T-helper 17 cell (primary cell): ENCODE measurements at places on chromosomes 6 and 20. TPM values are rescaled to one million over a fixed set of nuclear protein-coding genes. Genes with fewer than 3 reads are reported as not detected.
A peak's percentile ranks its signal among the peaks of the same experiment; 100 is the strongest.

The BHLHE23 gene
- total RNA-seq, result not detected

The ADTRP gene
- total RNA-seq, result 43.4 TPM

The RWDD2A gene
- total RNA-seq, result 1.5 TPM

The PHF1 gene
- total RNA-seq, result 448 TPM

The BPI gene
- total RNA-seq, result not detected

The ADGRF5 gene
- total RNA-seq, result not detected

The ESR1 gene
- 2.4 TPM for total RNA-seq

The POLR3F gene
- total RNA-seq, result 9.8 TPM

GRCh38 chr20:4041748-4042411 lies 26.5 kb upstream of the RNF24 start:
- DNase-seq, result no peak

DNA sequence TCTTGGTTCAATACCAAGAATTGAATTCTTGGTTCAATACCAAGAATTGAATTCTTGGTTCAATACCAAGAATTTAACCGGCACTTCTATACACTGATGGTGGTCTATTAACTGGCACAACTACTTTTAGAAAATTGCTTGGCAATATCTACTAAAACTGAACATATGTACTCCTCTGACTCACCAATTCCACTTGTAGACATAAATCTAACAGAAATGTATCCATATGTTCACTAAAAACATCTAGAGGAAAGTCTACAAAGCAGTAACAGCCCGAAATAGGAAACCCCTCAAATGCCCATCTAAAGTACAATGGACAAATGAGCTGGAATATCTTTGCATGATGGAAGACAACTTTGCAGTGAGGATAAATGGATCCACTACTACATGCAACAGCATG lies 71.9 kb downstream of the KIF16B start:
- DNase-seq, result no peak

DNA sequence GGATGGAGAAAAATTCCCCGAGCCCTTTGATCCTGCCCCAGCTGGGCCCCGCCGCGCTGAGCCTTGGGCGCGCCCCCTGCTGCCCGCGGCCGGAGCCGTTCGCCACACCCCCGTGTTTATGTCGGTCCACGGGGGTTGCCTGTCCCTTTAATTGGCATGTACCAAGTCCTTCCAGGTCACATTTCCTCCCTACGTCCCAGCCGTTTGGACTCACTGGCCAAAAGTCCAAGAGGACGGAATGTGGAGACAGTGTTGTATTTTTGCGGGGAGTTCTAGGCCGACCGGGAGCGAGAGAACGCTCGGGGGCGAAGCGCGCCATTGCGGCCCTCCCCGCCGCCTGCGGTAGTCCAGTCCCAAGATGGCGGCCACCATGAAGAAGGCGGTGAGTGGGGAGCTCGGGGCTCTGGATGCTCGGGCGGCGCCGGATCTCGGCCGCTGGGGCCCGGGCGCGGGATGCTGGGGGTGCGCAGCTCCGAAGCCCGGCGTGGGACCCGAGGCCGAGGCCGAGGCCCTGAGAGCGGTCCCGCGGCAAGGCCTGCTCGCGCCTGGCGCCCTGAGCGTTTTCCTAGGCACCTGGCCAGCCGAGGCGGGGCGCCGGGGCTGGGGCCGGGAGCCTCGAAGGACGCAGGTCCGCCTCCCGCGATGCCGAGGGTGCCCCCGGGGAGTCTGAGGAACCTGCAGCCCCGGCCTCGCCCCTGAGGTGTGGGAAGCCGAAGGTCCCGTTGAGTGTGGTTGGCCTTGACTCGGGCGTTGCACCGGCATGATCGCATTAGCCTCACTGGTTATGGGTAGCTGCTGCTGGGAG lies at the start of gene PFDN4:
PFDN4 (plus strand) TSS at position 345 of the 805 bp plus-strand sequence; CDS start at position 359, 14 bp downstream.
- DNase-seq, result peak; percentile 68

- no peak for DNase-seq
Observed at GRCh38 chr6:109300874-109301273, 81.4 kb downstream of the CD164 start.

GRCh38 chr6:139600919-139601475 lies 226.5 kb upstream of the CITED2 start:
- no peak for DNase-seq

DNA sequence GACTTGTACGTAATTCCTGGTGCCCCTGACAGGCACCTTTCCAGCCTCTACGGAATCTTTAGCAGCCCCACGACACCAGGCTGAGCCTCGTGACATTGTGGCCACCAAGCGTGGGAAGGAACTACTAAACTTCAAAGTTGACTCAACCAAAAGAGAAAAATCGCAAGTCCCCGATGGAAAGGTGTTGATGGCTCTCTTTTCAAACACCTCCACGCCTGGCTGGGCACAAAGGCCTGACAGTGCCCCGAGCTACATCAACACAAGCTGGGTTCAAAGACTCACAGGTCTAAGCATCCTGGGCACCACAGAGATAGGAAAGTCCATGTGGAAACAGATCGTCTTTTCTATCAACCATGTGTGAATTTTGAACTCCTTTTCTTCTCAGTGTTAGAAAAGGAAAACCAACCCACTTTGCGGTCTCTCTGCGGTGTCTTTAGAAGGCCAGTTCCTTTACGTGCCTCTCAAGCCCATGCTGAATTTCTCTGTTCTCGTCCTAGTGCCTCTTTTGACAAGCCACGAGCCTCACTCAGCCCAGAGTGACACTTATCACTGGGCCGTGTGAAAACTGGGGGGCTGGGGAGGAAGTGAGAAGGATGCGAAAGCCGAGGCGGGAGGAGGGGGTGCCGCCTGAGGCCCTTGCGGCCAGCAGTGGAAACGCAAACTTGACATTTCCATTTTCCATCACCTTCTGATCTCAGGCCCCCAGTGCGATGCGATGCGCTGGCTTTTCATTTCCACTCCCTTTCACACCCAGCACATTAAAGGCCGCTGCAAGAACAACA lies 59.4 kb downstream of the GFOD1 start:
- no peak for DNase-seq

DNA sequence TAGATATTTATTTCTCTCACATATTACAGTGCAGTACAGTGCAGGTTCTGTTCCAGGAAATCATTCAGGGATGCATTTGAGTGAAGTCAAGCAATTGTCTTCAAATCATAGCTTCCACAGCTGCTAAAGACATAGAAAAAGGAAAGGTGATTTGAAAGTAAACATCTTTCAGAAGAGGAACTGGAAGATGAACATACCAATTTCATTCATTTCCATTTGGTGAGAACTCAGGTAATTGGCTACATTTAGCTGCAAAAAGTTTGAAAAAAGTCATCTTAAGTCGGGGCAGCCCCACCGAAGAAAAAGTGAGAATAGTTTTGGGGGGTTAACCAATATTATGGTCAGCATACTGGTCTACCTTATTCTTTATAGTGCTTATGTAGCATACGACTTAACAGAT lies 61.4 kb upstream of the IL20RA start:
- DNase-seq, result no peak

DNA sequence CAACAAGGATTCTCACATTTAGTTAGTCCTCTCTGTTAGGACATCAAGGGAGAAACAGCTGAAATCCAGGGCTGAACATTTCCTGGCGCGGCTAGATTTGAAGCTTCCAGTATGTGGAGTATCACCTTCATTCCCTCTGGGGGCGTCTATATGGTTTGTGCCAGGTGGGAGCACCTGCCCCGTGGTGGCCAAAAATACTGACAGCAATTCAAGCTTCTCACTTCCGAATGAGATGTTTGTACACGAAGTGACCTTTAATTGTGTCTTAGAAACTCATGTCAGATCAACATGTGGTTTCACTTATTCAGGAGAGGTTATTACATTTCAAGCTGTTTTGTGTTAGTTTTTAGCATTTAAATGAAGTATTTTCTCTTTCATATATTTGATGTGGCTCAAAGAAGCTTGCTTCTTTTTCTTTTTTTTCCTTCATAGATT lies 67.3 kb upstream of the ZNF217 start:
- DNase-seq, result no peak

DNA sequence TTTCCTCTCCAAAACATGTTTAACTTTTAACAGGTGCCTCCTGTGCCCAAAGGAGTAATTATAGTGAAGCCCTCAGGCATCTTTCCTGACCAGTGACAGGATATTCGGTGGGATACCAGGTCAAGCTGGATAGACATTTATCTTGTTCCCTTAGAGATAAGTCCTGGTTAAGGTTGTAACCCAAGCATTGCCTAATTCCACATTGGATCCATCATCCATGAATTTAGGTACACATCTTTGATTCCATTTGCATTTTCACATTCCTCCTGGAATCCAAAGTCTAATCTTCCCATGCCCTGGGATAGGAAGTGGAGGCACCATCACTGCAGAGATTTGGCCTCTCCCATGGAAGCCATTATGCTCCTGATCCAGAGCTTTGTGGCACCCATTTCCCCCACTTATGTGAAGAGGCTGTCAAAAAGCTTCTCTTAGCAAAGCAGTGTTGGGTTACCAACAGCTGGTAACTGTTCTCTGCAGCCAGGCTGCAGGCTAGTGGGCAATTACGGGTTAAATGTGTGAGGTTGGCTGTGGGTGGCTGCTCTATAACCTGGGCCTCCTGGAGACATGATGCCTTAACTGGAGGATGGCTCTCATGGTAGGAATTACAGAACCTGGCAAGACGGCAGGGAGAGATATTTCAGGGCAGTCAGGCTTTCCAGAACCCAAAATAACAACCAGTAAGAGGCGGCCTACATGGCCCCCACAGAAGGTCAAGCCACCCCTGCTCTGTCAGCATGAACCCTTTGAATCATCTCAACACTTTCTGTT lies 96.9 kb upstream of the VGLL2 start:
- no peak for DNase-seq

- DNase-seq, result no peak
Observed at GRCh38 chr6:40192516-40192915, 258.3 kb upstream of the MOCS1 start.

- DNase-seq, result no peak
Observed at GRCh38 chr20:43467589-43467988, 9.9 kb downstream of the SRSF6 start.

DNA sequence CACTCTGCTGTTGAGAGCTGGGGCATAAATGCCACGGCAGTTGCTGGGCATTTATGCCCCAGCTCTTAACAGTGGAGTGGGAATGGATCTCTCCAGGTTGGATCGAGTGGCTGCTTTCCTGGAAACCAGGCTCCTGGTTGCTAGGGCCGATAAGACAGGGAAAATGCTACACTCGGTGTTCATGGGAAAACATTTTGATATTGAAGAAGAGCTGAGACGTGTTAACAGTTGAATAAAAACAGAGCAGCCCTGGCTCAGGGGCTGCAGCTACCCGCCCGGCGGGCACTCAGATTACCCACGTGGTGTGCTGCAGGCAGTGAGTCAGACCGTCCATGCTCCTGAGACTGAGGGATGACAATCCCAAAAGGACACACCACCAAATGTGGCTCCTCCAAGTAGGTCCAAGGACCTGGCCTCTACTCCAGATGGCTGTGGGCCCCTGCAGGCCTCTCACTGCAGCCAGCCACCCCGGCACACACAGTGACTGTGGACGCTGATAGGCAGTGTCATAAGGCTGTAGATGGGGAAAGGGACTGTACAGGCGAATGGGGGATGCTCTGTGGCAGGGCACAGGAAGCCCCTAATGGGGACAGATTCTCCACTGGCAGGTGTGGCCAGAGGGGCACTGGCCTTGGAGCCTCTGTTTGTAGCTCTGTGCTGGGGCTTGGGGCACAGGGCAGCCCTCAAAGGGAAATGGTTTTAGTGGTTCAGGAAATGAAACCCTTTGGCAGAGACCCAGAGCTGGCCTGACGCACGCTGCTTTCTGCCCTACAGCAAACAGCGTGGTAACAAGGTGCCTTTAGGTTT lies 237.8 kb downstream of the LY86 start:
- DNase-seq, result no peak

DNA sequence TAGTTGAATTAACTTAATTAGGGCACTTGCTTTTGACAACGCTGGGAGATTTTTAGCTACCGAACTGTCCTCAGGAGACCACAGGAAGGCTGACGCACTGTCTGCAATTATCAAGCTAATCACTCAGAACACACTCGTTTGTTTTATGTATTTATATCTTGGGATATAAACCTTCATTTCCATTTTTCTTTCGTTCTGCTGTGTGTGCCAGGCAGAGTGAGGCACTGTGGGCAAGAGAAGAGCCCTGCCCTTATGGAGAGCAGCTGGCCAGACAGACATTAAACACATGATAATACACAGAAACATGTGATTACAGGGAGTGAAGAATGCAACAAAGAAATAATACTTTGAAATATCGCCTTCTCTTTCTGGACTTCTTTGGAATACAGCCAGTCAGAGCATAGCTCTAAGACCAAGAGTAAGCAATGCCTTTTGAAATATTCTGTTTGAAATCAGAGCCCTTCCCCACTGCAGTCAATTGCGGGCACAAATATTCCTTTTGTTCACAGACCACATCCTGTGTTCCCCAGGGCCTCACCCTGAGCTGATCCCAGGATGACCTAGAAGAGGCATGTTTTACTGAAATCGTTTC lies 96.8 kb downstream of the ANKRD60 start:
- DNase-seq, result no peak

GRCh38 chr6:42378125-42378524 lies 73.6 kb downstream of the TRERF1 start:
- no peak for DNase-seq

GRCh38 chr6:155185544-155185943 lies 78.3 kb upstream of the CLDN20 start:
- DNase-seq, result no peak

- no peak for DNase-seq
Observed at GRCh38 chr20:53960579-53961272, 109.7 kb downstream of the BCAS1 start.

DNA sequence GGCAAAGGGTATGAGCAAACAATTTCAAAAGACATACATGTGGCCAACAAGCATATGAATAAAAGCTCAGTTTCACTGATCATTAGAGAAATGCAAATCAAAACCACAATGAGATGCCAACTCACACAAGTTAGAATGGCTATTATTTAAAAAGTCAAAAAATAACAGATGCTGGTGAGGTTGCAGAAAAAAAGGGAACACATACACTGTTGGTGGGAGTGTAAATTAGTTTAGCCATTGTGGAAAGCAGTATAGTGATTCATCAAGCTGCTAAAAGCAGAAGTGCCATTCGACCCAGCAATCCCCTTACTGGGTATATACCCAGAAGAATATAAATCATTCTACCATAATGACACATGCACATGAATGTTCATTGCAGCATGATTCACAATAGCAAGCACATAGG lies 6.7 kb upstream of the KHDC1L start:
- no peak for DNase-seq

DNA sequence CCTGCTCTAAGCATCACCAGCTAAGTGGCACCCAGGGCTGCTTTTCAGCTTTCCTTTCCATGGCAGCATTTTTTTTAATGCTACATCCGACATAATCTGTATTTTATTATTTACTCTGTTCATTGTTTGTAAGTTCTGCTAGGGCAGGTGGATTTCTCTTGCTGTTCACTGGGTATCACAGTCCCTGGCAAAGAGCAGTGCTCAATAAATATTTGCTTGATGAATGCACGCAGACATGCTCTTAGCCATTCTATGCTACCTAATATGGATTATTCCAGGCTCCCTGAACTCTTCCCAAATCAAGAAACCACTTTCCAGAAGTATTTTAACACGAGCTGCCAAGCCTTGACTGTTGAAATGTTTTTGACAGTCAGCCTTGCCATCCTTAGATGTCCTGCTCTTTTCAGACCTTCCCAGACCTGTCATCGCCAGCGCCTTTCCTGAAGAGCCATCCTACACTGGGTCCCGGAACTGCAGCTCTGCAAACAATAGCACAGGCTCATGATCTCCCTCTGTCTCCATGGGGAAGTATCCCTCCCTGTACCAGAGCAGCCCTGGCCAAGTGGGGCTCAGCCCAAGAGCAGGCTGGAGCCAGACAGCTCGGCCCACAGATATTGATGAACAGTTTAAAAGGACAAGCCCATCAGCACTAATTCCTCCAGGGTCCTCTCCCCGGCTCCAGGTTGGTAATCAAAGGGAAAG lies 136.5 kb upstream of the CDH4 start:
- no peak for DNase-seq
